GM04504 (cell line): ENCODE measurements at places on chromosomes 6 and 20.

DNA sequence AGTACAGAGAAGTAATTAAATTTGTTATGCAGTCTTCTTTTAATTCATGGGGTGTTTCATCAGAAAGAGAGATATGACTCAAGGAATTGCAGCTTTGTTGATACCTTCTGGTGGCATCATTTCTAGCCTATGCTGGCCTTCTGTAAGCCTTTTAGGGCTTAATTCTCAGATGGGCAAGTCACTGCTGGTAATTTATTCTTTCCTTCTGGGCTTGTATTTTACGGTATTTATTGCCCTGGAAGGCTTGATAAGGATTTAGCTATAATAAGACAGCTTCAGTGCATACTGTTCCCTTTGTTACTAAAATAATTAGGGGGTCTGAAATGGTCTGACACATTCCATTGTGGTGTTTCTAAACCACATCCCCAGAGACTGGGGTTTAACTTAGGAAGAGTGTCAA is 57.9 kb upstream of the EMILIN3 start:
- DNase-seq: peak; percentile 62

DNA sequence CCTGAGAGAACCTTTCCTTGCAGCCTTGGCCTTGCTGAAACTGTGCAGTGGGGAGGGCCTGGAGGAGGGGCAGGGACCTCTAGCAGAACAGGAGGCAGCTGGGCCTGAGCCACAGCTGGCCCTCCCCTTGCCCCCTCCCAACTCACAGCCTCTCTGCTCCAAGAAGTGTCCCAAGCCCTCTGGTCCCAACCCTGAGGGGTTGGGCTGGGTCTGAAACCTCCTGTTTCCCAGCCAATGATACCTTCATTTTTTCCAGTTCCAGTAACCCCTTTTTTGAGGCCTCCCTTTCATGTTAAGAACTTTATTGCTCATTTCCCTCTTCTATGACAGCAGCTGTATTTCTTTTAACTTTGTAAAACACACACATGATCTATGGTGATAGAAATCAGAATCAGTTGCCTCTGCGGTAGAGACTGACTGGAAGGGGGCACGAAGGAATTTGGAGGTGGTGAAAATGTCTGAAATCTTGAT is 17.9 kb upstream of the ARMC12 start:
- DNase-seq: no peak

GRCh38 chr20:54707801-54708200 is 232.4 kb downstream of the DOK5 start:
- DNase-seq: no peak

DNA sequence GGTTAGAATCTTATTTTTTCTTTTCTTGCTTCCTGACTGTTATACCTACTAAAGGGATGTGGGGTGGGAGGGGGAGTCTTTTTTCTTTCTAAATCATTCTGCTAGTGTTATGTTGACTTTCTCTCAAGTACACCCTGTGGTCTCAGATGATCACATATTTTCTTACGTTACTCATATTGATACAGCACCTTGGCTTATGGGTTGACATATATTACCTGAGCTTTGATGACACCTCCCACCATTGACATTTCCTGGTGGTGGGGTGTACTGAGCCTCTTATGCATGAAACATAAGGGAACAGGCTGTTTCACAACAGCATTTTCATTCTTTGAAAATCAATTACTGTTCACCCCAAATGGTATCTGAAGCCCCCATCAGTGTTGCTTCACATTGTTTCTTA is 169.8 kb downstream of the MMS22L start:
- no peak for DNase-seq

DNA sequence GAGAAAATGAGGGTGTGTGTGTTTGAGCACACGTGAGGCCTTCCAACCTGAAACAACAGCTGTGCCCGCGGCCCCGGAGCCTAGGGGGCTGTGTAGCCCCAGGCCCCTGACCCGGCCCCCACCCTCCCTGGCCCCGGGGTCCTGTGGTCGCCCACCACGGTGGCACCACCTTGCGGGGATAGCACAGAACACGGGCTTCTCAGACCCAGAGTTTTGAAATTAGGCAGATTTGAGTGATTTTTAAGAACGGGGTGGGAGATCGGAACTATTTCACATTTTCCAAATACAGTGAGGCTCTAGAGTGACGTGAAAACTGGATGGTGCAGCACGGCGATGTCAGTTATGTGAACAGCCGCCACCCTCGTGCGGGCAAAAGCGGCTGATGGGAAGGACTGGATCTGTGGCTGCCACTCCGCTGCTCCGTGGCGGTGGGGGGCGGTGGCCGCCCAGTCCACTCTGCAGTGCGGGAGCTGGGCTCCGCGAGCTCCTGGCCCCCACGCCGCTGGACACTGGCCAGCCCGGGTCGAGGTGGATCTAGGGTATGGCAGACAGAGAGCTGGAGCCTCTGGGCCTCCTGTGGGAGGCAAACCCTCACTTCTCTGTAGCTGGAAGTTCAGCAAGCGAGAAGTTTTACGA is 17.3 kb upstream of the BHLHE23 start:
- DNase-seq: no peak

DNA sequence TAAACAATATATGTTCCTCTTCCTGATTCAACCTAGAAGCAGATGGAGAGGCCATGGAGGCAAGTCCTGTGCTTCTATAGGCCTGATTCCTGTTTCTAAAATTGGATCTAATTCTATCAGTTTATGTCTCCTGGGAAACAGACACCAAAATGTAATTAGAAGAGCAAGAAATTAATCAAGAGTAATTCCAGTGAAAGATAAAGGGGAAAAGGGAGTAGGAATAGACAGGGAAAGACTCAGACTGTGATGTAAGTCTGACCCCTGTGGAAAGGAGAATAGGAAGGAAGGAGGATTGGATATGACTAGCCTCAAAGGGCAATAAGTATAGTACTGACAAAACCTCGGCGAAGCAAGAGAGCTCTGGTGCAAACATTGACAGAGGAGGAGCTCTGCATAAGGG is 33.9 kb upstream of the FBXO30 start:
- no peak for DNase-seq

- no peak for DNase-seq
Measured at GRCh38 chr6:27494987-27495385, 22.1 kb upstream of the ZNF184 start.

- no peak for DNase-seq
Measured at GRCh38 chr6:89611666-89612065, 26.9 kb downstream of the LYRM2 start.

GRCh38 chr20:57087102-57087501 is 179.3 kb downstream of the BMP7 start:
- no peak for DNase-seq

GRCh38 chr20:8402798-8403197 is 270.7 kb downstream of the PLCB1 start:
- no peak for DNase-seq

- DNase-seq: no peak
Measured at GRCh38 chr6:100944644-100945043, 63.5 kb upstream of the ASCC3 start.

GRCh38 chr20:57243480-57244220 is 22.8 kb downstream of the BMP7 start:
- DNase-seq: no peak

DNA sequence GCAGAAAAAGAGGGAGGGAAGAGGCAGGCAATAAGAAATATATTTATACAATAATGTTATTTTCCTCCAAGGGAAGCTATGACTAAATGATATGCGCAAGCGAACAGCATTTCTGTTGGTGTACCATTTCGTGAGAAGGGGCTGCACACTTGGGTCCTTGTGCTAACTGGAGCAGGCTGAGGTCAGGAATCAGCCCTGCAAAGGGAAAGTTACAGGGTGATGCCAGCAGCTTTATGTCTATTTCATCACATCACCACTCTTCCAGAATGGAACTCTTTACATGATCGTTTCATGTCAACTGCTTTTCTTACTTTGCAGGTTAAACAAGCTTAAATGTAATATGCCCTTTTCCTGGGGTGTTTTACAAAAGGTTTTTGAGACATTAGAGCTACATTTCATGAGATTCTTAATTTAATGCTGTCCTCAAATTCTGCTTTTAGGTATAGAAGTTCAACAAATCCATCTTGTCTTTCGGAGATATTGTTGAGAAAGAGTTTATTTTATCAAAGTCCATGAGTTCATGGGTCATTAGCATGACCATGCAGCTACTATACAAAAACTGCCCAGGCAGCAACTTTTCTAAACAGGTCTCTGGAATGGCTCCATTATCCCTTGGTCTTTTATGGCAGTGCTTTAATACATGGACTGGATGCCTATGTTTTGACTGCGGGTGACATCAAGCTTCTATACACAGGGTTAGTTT is 443.8 kb downstream of the TENT5A start:
- no peak for DNase-seq

DNA sequence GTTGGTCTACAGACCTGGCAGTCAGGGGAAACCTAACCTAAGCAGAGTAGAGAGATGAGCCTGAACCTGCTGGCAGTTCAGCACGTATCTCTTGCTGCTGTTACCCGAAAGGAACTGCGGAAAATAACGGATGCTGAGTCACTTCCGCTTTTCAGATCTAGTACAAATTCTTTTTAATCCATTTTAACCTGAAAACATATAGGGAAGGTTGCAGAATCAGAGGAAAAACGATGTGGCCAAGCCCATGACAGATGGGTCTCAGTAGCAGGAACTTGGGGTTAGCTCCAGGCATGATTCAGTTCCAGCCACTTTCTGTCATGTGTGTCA is 351.9 kb upstream of the PRND start:
- no peak for DNase-seq

- DNase-seq: no peak
Measured at GRCh38 chr6:109336221-109336961, 45.9 kb downstream of the CD164 start.

- no peak for DNase-seq
Measured at GRCh38 chr6:14660806-14661579, 543.4 kb downstream of the CD83 start.

DNA sequence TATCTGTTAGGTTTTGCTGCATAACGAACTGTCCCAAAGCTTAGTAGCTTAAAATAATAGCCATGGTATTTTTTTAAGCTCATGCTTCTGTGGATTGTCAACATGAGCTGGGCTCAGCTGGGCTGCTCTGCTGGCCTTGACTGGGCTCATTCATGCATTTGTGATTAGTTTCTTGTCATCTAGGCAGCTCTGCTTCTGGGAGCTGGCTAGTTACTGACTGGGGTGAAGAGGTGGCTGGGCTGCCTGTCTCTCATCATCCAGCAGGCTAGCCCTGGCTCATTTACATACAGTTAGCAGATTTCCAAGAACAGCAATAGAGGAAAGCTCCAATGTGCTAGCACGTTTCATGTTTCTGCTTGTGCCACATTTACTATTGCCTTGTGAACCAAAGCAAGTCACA is 165.1 kb upstream of the PCSK2 start:
- DNase-seq: no peak

DNA sequence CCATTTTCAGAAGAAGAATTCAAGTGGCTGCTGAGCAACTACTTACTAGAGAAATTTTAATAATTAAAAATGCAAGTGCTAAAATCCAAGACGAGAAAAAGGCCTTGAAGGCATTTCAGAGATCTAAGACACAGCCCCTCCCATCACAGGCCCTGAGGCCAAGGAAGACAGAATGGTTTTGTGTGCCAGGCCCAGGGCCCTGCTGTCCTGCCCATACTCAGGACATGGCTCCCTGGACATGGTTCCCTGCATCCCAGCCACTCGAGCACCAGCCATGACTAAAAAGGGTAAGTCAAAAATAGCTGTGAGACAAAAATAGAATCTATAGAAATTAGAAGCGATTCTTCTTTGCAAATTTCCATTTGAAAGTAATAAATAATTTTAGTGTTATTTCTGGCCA is 364.9 kb downstream of the COL12A1 start:
- DNase-seq: no peak

DNA sequence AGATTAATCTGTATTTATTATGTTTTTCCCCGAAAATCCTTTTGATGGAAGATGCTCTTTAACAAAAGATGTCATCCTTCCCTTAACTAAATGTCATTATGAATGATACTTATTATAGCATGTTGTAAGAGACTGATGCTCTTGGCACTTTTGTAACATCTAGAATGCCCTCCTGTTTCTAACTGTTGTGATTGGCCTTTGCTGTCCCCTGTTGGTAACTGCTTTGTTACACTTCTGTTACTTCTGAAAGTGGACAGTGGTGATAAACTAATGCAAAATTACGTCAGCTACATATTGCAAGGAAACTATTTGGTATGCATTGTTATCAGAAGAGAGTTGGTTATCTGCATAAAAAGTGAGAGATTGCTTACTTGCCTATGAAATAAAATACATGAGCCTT is 5.8 kb downstream of the TTK start:
- DNase-seq: no peak

DNA sequence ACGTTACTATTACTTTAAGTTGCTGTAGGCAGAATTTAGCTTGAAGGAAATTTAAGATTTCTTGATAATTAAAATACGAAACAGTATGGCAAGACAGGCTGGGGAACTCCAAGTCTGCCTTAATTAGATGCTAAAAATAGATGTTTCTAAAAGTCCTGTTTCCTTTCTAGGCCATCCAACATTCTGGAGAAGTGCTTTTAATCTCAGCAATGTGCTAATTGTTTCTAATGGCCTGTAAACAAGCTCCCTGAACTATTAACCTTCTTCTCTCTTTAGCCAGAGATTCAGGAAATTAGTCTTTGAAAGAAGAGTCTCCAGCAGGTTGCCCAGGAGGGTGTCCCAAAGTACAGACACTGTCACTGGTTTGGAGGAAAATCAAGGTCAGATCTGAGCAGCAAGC is 677.3 kb upstream of the AGPAT4 start:
- DNase-seq: no peak

DNA sequence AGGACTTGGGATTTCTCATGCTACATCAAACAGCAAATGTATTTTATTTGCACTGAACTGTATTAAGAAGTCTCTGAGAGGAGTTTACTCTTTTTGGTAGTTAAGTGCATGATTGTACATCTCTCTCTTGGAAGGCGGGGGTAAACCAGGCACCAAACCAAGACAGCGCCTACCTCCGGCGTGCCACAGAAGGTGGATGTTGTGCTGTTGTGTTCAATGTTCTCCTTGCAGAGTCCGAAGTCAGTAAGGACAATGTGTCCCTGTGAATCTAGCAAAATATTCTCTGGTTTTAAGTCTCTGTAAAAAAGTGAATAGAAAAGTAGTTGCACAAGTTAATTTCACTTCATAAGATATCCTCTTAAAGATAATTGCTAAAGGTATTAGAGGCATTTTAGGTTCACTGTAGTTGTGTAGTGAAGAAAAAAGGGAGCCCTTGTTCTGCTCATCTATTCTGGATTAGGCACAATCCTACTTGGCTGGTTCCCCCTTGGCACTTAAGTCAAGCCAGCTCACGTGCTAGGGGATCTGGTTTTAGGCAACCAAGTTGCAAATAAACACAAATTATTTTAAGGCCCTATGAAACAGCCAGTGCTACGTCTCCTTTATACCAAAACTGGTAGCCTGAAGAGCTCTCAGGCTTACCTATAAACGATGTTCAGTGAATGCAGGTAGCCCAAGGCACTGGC is 119.7 kb upstream of the SLC2A12 start:
- no peak for DNase-seq

DNA sequence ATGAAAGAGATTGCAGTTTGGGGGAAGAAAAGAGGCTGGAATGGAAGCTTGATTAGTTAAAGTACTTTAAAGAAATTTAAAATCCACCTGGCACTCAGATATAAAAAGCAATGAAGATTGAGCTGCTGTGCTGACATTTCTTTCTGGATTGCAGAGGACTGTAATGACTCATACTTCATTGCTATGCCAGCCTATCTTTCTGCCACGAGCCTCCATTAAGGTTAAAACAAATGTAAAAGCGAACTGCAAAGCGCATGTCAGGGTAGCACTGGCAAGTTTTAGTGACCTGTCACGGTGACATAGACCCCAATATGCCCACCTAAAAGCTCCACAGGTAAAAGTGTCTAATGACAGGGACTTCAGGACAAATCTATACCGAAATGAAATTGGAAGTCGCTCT is 449.6 kb downstream of the C6orf118 start:
- DNase-seq: no peak
